Mucosa of descending colon (tissue), 3 donors: ENCODE measurements at places on chromosomes 6 and 20.
A peak's percentile ranks its signal among the peaks of the same experiment; 100 is the strongest.

GRCh38 chr6:149032599-149033405 is 284.7 kb upstream of the TAB2 start:
- DNase-seq = no peak

DNA sequence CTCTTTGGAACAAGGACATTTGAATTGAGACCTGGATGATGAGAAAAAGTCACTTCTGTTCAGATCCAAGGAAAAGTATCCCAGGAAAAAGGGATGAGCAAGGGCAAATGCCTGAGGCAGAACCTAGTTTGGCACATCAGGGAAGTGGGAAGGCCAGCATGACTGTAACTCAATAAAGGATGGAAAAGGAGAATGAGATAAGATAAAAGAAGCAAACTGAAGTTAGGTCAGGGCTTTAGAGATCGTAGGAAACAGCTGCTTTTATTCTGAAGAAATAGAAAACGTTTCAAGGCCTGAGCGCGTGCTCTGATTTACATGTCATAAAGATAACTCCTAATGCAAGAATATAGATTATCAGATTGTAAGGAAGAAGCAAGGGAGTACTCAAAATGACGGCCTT is 450.0 kb downstream of the FRK start:
- DNase-seq = no peak

- DNase-seq = no peak
Measured at GRCh38 chr20:5967469-5967868, 17.0 kb downstream of the MCM8 start.

GRCh38 chr20:7859356-7859802 is 80.9 kb downstream of the HAO1 start:
- DNase-seq = no peak

DNA sequence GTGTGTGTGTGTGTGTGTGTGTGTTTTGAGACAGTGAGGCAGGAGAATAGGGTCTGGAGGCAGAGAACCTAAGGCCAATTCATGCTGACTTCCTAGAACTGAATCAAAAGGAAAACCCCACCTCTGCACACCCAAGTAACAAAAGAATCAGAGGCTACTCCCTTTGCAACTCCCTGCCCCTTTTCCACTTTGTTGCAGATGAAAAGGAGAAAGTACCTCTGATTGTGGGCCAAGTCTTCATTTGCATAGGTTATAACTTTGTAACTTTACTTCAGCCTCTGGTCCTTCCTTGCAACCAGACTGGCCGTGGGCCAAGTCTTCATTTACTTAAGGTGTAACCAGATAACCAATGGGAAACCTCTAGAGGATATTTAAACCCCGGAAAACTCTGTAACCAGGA is 168.8 kb downstream of the EYA2 start:
- peak; percentile 96 for DNase-seq

DNA sequence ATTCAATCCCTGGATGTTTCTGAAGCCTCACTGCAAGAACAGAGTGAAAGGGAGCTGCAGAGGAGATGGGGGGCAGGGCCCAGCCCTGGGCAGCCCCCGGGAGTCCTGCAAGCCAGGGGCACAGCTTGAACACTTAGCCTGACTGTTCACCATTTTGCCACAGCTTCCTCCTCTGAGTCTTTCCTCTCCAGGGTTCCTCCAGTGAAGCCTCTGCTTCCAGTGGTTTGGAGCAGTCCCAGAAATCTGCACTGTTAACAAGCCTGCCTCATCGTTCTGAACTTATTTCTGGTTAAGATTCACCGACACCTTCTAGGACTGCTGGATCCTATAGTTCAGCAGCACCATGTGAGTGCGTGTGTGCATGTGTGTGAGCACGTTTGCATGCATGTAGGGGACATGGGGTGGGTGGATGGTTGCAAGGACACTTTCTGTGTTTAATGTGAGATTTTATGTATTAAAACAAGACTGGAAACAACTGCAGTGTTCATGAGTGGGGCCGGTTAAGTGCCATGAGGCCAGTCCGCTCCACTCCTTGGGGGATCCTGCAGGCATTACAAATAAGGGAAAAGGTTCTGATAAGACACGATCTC is 24.6 kb downstream of the CEBPB start:
- DNase-seq = no peak

DNA sequence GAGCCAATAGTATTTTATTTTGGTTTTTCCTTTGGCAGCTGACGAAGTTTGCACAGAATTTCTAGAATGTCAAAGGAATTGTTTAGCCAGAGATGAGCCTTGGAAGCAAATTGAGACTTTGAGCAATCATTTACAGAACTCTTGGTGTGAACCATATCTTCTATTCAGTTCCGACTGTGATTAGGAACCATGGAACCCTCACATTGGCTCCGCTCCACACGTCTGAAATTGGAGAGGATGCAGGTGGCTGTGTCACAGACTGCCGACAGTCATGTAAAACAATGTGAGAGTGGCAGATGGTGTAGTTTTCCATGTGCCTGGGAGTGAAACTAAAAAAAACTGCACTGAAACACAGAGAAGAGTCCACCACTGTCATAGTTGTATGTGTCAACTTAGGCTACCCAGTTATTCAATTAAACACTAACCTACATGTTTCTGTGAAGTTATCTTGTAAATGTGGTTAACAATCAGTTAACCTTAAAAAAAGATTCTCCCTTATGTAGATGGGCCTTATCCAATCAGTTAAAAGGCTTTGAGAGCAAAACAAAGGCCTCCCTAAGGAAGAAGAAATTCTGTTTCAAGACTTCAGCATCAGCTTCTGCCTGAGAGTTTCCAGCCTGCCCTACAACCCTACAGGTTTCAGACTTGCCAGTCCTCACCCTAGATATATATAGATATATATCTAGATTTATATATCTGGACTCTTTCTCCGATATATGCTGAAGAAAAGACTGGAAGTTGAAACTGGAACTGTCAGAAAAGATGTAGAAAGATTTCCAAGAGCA is 3.3 kb upstream of the HMGN4 start:
- no peak for DNase-seq

GRCh38 chr20:56629464-56630085 is 469 bp downstream of the TFAP2C start:
- no peak for DNase-seq

GRCh38 chr6:128784266-128784665 is 98.7 kb upstream of the LAMA2 start:
- DNase-seq = no peak

DNA sequence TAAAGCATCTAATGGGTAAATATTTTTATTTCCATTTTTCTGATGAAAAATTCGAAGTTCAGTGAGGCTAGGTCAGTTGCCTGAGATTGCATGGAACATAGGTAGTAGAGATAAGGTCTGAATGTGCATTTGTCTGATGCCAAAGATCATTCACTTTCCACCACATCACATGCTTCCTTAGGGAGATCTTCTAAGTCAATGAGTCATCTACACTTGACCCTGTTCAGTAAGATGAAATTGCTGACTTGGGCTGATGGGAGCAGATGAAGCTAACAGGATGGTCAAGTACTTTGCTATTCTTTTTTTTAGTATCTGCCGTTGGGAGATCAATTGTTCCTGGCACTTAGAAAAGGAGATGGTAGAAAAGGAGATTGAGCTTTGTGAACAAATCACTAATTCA is 511.3 kb downstream of the PHF3 start:
- DNase-seq = no peak

GRCh38 chr6:45625191-45625664 is 247.5 kb upstream of the SUPT3H start:
- DNase-seq = no peak

DNA sequence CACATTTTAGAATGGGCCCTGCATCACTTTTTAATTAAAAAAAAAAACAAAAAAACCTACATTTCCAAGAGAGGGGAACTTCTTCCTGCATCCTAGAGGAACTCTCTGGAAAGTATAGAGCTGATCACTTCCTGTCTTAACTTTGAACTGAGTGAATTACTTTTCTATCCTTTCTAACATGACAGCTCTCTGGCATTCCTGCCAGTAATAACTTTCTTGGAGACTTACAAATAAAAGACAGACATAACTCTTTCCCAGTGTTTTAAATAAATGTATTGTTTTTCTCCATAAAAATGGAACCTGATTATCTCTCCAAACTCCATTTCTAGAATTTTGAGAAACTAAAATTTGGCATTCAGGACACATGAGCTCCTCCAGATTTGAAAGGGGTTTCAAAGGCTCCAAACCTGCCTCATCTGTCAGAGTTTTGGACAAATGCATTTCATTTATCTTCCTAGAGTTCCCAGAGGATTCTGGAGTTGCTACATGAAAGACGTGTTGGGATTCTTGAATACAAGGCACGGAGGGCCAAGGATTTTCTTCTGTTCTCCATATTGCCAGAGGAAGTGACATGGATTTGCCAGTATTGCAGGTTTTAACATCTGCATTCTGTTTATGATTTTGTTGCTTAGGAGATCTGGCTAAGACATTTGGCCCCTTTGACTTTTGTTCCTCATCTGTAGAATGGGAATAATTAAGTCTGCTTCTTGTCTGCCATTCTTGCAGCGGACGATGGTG is 2.0 kb upstream of the SMOC2 start:
- no peak for DNase-seq

GRCh38 chr6:41358503-41358902 is 23.1 kb downstream of the NCR2 start:
- DNase-seq = no peak

DNA sequence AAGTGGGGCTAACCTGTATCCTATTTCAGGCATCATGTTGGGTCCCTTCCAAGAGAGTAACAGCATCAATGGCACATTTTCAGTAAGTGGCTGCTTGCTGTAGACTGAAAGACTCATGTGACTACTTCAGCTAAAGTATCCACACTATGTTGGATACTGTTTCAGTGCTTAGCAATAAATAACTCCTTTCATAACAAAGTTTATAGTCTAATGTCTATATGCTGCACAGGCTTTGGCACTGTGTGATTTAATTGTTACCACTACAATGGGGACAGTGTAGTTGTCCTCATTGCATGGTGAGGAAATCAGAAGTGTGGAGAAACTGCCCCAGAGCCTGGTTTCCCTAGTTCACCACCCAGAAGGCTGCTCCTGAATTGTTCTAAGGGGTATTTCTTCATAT is 318.0 kb upstream of the PTCHD4 start:
- DNase-seq = no peak

GRCh38 chr6:20702366-20702765 is 168.1 kb downstream of the CDKAL1 start:
- no peak for DNase-seq

- DNase-seq = no peak
Measured at GRCh38 chr6:146041282-146041681, 12.4 kb downstream of the GRM1 start.

- no peak for DNase-seq
Measured at GRCh38 chr6:29631209-29631810, 1.7 kb downstream of the GABBR1 start.

- DNase-seq = no peak
Measured at GRCh38 chr20:47365023-47365764, 8.7 kb upstream of the ZMYND8 start.

DNA sequence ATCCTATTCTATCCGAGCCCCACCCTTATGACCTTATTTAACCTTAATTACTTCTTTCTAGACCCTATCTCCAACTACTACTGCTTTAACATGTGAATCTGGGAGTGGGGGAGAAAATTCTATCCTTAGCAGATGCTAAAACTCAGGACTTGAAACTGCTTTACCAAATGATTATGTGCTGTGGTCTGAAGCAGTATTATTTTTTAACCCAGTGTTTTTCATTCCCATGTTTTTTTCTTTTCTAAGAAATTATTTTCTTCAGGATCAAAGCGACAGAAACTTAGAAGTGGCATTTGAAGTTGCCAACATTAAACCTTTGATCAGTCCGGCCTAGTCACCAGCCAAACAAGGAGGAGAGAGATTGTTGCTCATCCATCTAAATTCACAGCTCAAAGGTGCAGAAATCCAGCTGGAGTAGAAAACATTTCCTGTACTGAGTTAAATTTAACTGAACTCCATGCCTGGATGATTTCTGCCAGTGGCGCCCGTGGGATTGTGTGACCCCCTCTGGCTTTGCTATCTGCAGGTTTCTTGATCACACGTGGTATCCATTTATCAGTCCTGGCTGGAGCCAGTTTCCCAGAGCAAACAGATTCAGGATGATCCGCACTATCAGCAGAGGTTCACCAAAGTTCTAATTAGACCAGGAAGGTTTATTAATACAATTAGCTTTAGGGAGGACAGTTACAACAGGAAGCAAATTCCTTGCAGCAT is 300.5 kb downstream of the PLCB1 start:
- DNase-seq = no peak

DNA sequence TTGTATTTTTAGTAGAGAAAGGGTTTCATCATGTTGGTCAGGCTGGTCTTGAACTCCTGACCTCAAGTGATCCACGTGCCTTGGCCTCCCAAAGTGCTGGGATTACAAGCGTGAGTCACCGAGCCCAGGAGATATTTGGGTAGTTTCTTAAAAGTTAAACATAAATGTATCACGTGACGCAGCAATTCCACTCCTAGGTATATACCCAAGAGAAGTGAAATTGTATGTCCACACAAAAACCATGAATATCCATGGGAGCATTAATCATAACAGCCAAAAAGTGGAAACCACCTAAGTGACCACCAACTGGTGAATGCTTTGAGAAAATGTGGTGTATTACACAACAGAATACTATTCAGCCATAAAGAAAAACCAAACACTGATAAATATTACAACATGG is 164.8 kb downstream of the MRPL14 start:
- DNase-seq = no peak

DNA sequence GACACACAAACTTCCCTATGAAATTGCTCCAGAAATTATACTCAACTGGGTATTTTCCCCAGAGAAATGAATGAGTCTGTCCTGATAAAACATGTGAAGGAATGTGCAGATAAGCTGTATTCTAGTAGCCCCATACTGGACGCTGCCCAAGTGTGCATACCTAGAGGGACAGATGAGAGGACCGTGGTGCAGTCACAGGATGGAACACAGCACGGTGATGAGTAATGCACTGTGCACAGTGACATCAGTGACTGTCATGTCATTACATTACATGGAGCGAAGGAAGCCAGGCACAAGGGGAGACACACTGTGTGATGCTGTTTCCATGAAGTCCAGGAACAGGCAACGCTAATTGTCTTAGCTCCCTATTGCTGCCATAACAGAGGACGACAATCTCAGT is 155.5 kb downstream of the CDH4 start:
- no peak for DNase-seq

- no peak for DNase-seq
Measured at GRCh38 chr6:153553627-153554026, 422.5 kb upstream of the RGS17 start.

DNA sequence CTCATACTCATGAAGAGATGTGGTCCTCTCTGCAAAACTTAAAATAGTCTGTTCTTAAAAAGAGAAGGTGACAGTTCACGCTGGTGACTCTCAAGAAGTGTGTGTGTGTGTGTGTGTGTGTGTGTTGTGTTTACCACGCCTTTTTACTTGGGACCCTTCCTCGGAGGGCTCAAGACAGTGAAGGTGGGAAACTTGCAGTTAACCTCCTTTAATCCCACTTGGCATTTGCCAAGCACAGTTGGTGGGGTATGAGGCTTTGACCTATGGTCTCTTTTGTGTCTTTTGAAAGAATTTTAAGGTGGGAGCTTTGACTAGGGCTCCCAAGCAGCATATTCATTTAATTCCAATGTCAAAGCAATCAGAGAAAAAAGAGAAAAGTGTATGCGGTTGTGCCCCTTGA is 395.8 kb downstream of the TFAP2B start:
- no peak for DNase-seq

GRCh38 chr6:136526937-136527336 is 23.3 kb downstream of the MAP7 start:
- DNase-seq = no peak

GRCh38 chr20:53937929-53938367 is 132.4 kb downstream of the BCAS1 start:
- no peak for DNase-seq

GRCh38 chr6:56934876-56935275 is 20.0 kb upstream of the BEND6 start:
- DNase-seq = no peak
